Stimulated activated naive B cell treated with anti-CD40 and anti-IgM and Interleukin-4, amounts not matched to agents 10 μg/mL and 1 μg/mL and 100 μg/mL, for 72 hours (primary cell): ENCODE measurements at places on chromosomes 11 and 22.

DNA sequence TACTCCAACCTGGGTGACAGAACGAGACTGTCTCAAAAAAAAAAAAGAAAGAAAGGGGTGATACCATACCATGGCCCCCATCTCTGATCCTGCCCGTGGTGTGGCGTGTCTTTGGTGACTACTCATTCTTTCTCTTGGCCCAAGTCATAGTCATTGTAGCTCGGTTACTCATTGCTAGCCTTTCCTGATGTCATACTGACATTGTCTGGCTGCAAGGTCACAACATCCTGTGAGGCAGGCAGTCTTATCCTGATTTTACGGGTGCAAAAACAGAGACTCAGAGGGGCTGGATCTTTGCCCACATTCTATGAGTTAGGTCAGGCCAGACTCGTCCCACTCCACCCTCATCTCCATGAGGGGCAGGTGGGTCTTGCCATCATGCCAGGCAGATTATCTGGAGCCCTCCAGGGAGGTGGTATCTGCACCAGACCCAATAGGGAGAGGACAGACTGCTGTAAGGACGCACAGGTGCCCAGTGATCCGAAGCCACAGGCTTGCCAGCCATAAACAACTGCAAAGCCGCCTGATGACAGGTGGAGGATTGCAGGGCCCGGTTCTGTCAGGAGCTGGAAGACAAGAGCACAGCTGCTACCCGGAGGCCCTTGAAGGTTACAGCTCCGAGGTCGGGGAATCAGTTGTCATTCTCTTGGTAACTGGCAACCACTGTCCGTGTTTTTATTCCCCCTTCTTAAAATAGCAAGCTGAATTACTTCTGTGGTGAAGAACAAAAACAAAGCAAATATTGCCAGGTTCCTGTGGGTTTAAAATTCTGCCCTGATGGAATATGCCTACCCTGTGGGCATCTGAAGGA, 13.8 kb downstream of the TOM1 start:
- peak; percentile 39 for DNase-seq

DNA sequence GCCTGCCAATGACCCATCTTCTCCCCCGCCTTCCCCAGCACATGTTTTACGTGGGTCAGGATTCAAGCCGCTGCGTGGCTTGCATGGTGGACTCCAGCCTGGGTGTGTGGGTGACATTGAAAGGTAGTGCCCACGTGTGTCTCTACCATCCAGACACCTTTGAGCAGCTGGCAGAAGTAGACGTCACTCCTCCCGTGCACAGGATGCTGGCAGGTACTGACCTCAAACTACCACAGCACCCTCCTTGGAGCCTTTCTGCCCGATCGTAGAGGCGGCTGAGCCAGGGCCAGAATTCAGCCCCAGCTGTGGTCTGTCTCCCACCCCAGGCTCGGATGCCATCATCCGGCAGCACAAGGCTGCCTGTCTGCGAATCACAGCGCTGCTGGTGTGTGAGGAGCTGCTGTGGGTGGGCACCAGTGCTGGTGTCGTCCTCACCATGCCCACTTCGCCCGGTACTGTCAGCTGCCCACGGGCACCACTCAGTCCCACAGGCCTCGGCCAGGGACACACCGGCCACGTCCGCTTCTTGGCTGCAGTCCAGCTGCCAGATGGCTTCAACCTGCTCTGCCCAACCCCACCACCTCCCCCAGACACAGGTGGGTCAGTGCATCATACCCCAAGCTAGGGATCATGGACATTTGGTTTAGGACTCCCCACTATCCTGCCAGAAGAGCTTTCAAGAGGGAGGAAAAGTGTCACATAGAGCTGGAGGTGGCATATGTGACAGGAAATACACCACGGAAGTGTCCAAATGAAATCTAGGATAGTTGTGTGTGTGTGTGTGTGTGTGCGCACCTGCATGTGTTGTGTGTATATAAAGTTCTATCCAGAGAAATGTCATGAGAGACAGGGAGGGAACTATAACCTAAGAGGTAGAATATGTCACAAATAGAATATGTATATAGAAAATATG, 10.6 kb upstream of the RELT start:
- DNase-seq: no peak

- DNase-seq: no peak
Measured at GRCh38 chr22:37742376-37743171, 45.7 kb downstream of the TRIOBP start.

- DNase-seq: no peak
Measured at GRCh38 chr22:44745853-44746789, 6.3 kb upstream of the ARHGAP8 start.

GRCh38 chr22:32874976-32875375, 73.5 kb downstream of the TIMP3 start:
- no peak for DNase-seq

- DNase-seq: no peak
Measured at GRCh38 chr22:35384527-35384926, 3.6 kb downstream of the HMOX1 start.

- no peak for DNase-seq
Measured at GRCh38 chr11:20368438-20368837, 4.9 kb downstream of the HTATIP2 start.

- DNase-seq: no peak
Measured at GRCh38 chr11:35298369-35298768, 121.0 kb downstream of the SLC1A2 start.

- DNase-seq: no peak
Measured at GRCh38 chr22:21711851-21712250, 23.7 kb downstream of the YPEL1 start.

GRCh38 chr11:134529212-134530096, 117.4 kb upstream of the B3GAT1 start:
- DNase-seq: no peak

DNA sequence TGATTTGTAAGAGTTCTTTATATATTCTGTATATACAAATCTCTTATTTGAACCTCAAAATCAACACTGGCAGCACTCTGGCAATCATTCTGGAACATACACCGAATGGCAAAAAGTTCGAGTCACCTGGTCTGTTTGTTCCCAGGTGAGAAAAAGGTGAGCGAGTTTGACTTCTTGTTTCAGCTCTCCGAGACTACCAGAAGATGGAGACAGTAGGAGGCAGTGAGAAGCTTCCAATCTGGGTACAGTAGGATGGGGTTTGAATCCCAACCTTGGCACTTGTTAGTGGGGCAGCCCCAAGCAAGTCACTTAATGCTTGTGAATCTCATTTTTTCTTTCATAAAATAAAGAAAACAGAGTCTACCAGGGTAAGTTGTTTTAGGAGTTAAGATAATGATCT, 76.4 kb downstream of the C2CD3 start:
- no peak for DNase-seq
